ENCODE measurements at places on chromosomes 4 and X.

- DNase-seq = no peak
Measured at GRCh38 chrX:20434986-20435385, 168.3 kb upstream of the RPS6KA3 start.

DNA sequence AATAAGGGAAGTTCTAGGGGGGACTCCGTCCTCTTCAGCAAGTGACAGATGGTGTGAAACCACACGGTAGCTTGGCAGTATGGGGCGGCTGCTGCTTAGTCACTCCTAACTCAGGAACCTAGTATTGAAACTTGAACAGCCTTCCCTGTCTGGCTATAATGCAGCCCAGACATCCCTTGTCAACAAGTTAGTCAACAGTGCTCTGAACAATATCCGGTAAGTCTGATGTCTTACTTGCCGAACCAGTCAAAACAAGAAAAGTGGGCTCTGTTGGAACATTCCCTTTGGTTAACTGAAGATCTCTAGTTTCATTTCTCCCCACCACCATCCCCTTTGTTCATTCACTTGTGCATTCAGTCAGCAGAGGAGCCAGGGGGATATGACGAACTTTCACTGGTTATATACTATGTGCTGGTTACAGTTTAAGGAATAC, 18.7 kb upstream of the CXCL13 start:
- DNase-seq = peak; percentile 48

- DNase-seq = no peak
Measured at GRCh38 chr4:185341841-185342240, 53.9 kb downstream of the LRP2BP start.

GRCh38 chr4:135670548-135670947, 1469.0 kb upstream of the PABPC4L start:
- no peak for DNase-seq

GRCh38 chr4:105460306-105460705, 13.6 kb downstream of the PPA2 start:
- DNase-seq = no peak

- DNase-seq = no peak
Measured at GRCh38 chrX:131734621-131735020, 190.7 kb downstream of the OR13H1 start.

GRCh38 chr4:5069901-5070300, 18.6 kb downstream of the STK32B start:
- no peak for DNase-seq

GRCh38 chr4:70518716-70519115, 347 bp downstream of the AMTN start:
- no peak for DNase-seq

DNA sequence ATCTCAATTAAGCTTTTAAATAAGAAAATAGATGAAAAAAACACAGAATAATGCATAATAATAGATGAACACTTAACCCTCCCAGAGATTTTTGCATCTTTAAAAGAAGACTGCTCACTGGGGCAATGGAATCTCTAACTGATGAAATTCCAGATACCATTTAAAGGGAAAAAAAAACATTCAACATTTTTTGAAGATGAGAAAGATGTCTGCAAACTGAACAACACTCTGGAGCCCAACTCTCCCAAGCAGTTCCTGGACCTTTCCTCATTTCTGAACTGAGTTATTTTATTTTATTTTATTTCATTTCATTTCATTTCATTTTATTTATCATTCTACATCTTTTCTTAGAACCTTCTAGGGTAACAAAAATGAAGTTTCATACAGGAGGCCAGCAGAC, 90.7 kb downstream of the CORIN start:
- DNase-seq = no peak

DNA sequence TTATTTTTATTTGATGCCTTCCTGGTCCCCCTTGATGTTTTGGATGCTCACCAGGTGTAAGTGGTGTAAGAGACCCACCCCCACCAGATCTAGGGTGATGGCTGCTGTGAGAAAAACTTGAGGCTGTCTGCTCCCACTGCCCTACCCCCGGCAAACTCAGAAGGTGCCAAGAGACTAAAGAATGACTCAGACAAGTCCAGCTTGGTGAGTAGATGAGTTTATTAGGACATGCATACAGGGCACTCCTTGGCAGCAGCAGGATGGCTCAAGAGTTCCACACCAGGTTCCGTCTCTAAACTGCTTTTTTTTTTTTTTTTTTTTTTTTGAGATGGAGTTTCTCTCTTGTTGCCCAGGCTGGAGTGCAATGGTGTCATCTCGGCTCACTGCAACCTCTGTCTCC, 84.0 kb upstream of the HPF1 start:
- no peak for DNase-seq

DNA sequence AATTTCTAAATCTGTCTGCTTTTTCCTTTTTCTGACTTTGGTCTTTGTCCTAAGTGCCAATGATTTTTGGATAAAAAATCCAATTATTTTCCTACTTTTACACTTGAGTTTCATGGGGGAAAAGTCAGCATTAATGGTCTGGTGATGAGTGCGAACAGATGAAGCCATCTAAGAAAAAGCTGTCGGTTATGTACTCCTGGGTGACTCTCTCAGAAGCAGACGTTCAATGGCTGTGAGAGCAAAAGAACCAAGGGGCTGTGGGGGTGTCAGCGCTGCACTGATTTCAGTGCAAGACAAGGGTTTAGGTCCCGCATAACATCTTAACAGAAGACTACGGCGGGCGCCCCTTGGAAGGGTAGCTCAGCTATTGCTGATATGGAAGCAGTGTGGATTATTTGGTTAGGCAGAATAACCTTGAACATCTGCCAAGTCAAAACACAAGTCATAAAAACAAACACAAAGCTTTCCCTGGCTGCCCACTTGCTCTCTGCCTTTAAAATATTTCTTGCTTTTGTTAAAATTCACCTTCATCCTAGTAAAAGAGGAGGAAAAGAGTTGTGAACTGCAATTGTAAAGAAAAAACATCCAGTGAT, 240.5 kb downstream of the MAML3 start:
- no peak for DNase-seq

DNA sequence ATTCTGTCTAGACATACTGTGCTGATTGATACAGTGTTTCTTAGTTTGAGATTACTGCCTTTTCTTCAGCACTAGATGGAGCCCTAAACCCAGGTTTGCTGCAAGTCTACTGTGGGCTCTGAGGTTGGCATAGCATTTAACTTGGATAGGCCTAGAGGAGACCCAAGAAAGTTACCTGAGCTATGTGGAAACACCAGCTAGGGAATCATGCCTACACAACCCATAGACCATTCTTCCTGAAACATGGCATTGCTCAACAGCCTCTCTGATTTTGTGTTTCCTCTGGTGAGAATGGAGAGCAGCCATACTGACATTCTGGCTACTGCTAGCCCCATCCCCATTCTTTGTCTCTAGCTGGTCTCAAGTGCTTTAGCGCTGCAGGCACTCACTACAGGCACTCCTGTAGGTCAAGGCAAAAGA, 287.7 kb upstream of the PCDH18 start:
- DNase-seq = no peak

- DNase-seq = no peak
Measured at GRCh38 chr4:76526585-76526990, 91.6 kb downstream of the SHROOM3 start.

GRCh38 chrX:41596596-41596995, 92.2 kb upstream of the GPR34 start:
- no peak for DNase-seq

GRCh38 chr4:184382189-184382846, 92.0 kb downstream of the IRF2 start:
- no peak for DNase-seq

DNA sequence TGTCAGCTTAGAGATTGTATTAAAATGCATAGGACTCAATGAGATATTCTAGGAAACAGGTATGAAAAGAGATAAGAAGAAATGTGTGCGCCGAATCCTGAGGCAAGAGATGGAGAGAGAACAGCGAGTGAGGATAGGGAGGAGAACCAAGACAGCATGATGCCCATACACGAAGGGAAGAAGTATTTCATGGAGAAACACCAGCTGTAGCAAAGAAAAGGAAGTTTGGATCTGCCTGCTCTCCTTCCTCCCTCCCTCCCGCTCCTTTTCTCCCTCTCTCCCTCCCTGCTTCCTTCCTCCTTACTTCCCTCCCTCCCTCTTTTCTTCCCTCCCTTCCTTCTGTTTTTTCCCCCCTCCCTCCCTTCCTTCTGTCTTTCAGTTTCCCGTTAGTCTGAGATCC, 318.6 kb upstream of the TAPT1 start:
- no peak for DNase-seq

- no peak for DNase-seq
Measured at GRCh38 chr4:2746891-2747695, 9.0 kb downstream of the TNIP2 start.

DNA sequence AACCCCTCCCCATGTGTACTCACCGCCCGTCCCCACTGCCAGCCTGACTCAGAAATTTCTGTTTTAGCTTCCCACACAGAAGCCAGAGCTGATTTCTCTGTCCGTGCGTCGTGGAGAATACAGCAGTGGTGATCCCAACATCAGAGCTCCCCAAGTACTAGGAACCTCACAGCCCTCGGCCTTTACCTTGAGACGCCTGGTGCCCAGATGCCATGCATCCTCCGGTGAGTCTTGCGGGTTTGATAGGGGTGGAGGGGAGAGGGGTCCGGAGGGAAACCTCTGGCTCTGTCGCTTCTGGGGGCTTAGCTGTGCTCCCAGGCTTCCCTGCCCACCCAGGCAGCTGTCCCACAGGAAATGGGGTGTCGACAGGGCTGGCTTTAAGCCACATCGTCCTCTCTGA, 2.1 kb downstream of the LOC101059915 start:
- DNase-seq = no peak

GRCh38 chr4:52573551-52573950, 85.5 kb downstream of the USP46 start:
- DNase-seq = no peak

DNA sequence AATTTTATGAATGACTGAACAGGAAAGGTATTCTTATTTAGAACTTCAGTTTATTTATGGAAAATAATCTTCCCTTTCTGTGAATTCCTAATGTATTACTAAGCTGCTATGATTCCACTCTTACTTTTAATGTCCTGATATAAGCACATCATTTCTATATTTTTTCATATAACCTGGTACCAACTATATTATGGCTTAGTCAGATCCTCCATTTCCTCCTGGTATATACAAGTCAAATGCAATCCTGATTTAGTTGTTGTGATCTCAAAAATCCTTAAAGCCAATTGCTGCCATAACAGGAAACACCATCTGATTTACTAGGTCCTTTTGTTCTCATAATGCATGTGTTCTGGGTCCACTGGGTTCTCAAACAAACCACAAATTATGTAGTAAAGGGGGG, 26.8 kb downstream of the TRMT2B start:
- DNase-seq = no peak

DNA sequence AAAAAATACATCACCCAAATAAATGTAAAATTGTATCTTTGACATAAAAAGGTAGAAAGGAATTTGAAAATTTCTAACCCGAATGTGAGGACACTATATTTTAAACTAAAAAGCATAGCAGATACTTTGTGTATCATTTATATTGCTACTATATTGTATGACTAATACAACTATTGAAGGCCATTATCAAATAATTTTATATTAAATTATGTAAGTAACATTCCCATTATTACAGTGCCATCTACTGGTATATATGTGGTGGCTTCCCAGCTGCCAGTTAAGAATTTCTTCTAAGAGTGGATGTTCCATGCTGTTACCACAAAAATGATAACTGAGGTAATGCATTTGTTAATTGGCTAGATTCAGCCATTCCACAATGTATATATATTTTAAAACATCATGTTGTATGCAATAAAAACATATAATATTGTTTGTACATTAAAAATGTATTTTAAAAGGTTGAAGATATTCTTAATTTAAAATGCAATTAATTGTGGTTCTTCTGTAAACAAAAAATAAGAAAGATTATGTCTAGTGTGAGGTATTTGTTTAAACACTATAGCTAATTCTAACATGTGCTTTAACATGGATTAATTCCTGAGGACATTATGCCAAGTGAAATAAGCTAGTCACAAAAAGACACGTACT, 65.3 kb downstream of the EGF start:
- DNase-seq = no peak

GRCh38 chr4:94416335-94416734, 35.4 kb upstream of the PDLIM5 start:
- no peak for DNase-seq

GRCh38 chr4:44583393-44583792, 68.0 kb downstream of the YIPF7 start:
- no peak for DNase-seq

DNA sequence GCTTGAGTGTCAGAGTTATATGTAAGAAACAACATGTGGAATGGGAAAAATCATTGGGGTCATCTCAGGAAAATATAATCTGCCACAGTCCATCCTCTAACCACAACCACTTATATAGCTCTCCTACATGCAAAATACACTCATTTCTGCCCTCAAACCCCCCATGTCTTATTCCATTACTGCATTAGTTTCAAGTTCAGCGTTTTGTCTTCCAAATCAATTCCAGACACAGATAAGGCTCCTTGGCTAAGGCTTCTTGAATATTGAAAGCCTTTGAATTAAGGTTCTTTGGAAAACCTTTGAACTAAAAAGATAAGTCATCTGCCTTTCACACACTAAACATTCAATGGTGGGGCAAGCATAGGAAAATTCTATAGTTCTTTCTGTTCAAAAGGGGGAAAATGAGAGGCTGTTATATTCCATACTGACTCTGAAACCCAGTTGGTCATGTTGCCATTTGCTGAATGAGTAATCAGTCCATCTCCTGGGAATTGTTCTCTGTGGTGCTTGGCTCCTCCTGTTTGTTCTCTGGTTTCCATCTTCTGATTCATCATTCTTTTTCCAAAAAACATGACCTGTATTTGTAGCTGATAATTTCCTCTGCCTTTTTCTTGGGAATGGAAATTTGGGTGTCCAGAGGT, 218.7 kb downstream of the BMPR1B start:
- DNase-seq = no peak
